CD14-positive monocyte (primary cell): ENCODE measurements at places on chromosomes 1 and 21.

DNA sequence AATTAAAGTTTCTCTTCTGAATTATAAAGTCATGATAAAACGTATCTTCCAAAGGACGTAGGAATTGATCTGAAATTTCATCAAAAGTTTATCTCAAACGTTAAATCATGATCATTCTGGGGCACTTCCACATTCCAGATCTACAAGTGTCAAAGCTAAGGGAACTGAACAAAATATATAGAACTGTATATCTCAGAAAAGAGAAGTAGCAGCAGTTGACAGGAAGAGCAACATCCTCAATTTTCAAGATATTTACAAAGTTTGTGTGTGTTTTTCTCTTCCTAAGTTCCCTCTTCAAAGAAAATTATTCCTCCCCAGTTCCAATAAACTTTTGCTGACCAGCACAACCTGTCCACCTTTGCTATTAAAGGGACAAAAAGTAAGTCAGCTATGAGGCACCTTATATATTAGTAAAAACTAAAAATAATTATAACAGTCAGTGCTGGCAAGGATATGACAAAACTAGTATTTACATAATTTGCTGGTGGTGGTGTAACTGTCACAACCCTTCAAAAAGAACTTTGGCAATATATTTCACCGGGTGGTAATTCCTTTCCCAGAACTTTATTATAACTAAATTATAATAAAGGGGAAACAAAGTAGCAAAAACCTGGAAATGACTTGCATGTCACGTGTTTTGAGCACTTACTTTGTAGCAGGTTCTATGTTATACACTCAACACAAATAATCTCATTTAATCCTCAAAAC is 38.5 kb upstream of the EYA3 start:
- DNase-seq: peak; percentile 86

- DNase-seq: no peak
These were observed 18.1 kb downstream of the BACH1 start for GRCh38 chr21:29316806-29317205.

DNA sequence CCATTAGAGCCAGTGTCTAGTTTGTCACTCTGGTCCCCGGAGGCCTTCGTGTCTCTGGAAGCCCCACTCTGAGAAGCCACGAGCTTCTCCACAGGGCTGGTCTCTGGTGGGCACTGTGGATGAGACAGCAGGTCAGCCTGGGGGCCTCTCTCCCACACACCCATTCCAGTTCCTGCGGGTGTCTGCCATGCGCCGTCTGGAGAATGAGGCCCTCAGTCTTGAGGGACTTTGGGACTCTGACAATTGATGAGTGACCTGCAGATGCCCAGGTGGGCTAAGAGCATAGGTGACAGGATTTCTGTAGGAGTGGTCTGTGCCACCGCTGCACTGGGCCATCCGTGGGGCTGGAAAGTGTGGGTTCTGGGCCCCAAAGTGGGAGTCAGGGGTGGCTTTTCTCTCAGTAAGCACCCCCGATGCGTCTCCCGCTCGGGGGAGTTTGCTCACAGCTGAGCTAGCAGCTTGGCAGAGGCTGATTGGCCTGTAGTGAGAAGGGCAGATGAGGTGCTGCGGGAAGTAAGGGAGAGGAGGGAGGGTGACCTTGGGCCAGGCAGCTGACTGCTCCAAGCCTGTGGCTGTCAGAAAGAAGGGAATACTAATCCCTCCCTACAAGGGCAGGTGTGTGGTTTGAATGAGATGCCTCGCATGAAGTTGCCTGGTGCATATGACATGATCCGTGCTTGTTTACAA is 26.4 kb downstream of the LHX4 start:
- DNase-seq: no peak

- DNase-seq: peak; percentile 21
These were observed 18.0 kb downstream of the KIAA0319L start for GRCh38 chr1:35539073-35539823.

GRCh38 chr1:178847396-178847849 is 23.5 kb downstream of the ANGPTL1 start:
- no peak for DNase-seq

DNA sequence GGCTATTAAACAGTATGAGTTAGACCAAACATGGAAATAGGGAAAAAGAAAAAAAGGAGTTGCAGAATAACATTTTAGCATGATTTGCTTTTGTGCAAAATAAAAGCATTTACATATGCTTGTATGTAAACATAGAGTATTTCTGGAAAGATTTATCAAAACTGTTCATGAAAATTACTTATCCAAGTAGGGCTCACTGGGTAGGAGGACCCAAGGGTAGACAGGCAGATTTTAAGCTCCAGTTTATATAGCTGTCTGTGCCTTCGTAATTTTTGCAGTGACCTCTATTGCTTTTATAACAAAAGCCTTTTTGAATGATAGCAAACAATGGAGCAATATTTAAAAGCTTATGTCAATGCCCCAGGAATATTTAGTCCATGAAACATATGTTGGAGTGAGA is 228.8 kb upstream of the IRF2BP2 start:
- DNase-seq: no peak

DNA sequence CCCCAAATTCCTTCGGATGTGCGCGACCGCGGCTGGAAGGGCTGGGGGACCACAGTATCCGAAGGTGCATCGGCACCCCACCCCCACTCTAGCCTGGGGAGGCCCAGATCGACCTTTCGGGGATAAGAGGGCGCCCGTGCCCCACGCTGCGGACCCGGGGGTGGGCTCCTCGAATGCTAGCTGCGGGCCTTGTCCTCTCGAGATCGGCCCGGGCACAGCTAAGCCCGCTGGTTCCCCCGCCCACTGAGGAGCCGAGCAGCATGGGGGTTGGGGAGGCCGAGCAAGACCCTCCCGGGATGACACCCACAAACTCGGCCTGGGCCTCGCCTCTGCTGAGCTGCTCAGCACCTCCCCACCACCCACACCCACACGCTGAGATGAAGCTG is 653 bp upstream of the IFFO2 start:
- no peak for DNase-seq

- DNase-seq: no peak
These were observed 100.0 kb upstream of the HNRNPU start for GRCh38 chr1:244964112-244964971.

GRCh38 chr1:203091761-203092330 is 6.0 kb upstream of the MYOG start:
- no peak for DNase-seq

- DNase-seq: no peak
These were observed 19.6 kb upstream of the C2CD2 start for GRCh38 chr21:41973427-41973831.

DNA sequence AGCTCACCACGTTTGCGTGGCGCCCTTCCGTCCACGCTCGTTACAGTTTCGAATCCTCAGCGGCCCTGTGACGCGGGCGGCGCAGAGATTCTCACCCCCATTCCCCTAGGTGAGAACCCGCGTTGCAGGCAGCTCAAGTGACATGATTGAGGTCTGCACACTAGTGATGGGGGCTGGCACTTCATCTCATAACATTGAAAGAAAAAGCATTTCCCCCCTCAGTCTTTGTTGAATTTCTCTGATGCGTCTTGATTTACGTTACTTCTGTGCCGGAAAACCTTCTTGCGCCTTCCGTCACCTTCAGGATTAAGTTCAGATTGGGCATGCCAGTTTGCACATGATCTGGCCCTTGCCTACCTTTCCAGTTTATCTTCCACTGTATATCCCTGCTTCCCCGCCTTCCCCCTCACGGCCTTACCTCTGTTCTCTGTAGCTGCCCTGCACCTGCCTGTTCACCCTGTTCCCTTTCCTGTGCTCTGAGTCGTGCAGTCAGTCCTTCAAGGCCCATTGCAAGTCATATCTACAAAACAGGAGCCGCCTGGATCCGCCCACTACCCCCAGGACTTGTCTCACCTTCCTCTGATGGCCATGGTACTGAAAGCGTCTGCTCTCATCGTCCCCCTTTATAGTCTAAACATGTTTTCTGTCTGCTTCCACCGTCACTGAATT is 1.1 kb downstream of the CTPS1 start:
- no peak for DNase-seq

DNA sequence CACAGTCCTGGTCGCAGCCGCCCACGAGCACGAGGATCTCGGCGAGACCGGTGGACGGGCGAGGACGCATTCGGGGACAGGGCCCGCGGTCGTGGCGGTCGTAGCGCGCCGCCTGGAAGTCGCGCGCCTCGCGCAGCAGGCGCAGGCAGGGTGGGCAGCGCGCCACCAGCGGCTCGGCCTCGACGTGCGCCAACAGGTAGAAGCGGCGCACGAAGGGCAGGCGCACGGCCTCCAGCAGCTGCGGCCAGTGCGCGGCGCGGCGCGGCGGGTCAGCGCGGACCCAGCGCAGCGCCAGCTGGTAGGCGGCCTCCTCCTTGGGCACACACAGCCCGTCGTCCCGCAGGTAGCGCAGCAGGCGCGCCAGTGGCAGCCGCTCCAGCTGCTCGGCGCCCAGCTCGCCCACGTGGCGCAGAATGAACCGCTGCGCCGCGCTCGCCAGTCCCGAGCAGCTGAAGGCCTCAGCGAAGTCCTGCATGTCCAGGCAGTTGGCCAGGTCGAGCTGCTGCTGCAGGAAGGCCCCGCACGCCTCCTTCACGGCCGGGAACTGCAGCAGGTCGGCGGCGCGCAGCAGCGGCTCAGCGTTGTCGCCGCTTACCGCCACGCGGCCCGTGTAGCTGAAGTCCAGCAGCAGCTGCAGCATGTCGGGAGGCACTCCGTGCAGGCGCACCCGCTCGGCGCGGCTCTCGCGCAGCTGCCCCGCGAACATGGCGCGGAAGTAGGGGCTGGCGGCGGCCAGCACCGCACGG is 573 bp downstream of the KLHL21 start:
- peak; percentile 43 for DNase-seq

DNA sequence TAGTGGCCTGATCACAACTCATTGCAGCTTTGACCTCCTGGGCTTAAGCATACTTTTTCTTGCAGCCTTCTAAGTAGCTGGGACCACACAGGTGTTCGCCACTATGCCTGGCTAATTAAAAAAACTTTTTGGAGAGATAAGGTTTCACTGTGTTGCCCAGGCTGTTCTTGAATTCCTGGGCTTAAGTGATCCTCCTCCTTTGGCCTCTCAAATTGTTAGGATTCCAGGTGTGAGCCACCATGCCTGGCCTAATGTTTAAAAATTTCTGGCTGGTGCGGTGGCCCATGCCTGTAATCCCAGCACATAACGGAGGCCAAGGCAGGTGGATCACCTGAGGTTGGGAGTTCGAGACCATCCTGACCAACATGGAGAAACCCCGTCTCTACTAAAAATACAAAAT is 24.4 kb downstream of the YTHDF2 start:
- DNase-seq: no peak

DNA sequence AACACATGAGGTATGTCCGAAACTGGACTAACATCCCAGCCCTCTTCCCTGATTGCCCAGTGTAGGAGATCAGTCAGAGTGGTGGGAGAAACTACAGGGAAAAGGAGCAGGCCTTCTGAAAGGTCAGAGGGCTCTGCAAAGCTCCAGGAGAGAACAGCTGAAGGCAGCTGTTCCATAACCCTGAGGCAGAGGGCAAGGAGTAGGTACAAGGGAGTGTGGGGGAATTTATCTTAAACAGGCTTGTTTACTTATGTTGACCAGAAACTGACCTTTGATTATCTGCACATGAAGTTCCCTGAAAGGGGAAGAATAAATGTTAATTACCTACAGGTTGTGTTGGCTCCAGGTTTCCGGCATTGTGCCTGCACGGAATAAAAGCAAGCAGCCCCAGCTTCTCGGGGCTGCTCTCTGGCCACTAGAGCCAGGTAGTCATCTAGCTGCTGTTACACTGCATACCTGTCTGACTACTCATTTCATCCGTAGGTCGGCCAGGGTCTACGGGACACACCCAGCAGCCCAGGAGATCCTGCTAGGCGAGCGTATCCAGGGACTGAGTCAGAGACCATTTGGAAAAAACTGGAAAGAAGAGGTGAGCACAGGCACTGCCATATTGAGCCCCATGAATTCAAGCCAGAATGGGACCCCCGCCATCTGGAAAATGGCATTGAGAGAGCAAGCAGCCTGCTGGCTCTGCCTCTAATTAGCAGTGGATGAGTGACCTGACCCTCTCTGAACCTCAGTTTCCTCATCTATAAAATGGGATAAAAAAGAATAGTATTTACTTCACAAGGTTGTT is 14.9 kb upstream of the PAQR7 start:
- DNase-seq: no peak

GRCh38 chr1:240467895-240468294 is 144.1 kb downstream of the GREM2 start:
- no peak for DNase-seq

DNA sequence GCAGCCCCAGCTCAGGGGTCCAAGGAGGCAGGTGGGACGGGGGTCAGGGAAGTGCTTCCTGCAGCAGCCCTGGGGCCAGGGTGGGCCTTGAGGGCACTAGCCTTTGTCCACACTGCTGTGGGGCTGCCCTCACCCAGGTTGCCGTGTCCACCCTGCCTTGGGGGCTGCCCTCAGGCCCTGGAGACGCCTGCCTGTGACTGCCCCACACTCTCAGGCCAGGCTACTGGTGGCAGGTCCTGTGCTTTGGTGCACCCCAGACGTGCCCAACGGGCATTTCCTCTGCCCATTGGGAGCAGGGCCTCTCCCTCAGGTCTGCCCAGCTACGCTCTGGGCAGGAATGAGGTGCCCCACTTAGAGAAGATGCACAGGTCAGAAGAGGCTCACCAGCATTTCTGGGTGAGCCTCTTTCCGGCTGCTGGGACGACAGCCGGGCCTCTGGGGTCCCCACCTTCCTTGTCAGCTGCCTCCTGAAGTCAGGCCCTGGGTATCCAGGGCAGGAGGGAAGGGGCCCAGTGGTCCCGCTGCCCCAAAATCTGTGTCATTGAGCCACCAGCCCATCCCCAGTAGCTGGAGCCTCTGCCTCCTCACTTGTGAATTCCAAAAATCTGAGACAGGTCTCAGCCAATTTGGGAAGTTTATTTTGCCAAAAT is 2.7 kb upstream of the MMEL1 start:
- no peak for DNase-seq

DNA sequence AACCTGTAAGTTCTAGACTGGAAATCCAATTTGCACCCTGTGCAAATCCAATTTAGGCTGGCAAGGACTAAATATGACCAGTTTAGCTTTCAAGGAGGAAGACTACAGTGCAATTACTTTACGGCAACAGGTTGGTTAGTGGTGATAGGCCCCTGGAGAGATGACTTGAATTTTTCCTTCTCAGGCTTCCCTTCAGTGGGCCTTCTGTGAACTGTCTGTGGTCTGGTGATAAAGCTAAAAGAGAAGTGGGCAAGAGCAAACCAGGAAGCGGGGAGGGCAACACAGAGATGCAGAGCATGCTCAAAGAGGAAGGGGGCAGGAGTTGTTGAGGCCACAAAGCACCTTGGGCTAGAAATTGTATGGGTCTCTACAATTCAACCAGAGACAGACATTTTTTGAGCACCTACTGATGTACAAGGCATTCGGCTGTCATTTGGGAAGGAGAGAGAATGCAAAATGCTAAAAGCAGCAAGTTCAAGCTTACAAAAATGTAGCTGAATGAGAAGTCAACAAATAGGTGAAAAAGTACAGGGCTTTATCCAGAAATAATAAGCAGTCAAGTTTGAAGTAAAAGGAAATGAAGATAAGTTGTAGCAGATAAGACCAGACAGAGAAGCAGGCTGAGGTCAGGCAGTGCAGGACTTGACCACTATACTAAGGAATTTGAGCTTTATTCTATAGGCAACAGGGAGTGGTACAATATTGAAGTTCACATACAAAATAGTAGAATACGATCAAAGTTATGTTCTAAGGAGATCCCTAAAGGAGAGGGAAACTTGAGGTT is 23.9 kb downstream of the INPP5B start:
- DNase-seq: peak; percentile 65

GRCh38 chr21:32567626-32568025 is 17.7 kb downstream of the TCP10L start:
- no peak for DNase-seq
